ENCODE measurements at places on chromosomes 13 and 19. TPM values are rescaled to one million over a fixed set of nuclear protein-coding genes. Genes with fewer than 3 reads are reported as not detected.

DNA sequence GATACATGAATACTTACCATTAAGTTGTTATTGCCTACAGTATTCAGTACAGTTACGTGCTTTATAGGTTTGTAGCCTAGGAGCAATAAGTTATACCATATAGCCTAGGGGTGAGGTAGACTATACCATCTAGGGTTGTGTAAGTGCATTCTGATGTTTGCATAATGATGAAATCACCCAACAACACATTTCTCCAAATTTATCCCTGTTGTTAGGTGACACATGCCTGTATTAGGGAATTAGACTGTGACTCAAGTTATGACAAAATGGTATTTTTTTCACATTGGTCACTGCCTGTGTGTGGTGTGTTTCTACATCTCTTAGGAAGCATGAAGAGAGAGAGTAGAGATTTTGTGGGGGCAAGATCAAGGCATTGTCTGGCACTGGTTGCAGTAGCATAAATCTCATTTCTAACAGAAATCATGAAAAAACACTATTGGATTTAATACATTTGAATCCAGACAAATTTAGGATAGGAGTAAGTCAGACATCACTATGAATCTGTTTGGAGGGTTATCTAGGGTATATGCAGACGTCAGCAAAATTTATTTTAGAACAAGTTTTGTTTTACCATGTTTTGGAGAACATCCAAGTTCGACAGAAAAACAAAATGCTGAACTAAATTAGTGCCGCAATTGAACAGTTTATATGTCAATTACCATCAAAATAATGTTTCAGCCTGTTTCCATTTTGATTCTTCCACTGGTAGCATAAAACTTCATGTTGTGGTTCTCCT lies 332.1 kb downstream of the LMO7 start:
- DNase-seq: no peak

Gene CC2D1A
- 25.9 TPM for total RNA-seq

DNA sequence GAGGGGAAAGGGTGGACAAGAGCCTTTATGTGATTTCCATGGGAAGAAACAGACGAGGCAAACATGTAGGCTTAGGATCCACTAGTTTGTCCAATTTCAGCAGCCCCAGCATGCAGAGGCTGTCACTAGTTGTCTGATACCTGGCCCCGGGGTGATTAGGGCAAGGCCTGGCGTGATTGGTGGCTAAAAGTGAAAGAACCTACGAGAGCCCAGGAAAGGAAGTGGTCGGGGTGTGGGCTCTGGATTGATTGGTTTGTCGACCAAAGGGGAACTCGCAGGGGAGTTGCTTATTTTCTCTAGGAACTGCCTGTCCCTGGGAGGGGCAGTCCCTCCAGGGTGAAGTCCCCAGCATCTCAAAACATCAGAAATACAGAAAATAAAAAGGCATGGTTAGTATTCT lies 64.2 kb upstream of the UQCRFS1 start:
- DNase-seq: peak; percentile 28

Gene MCF2L
- 7.5 TPM for total RNA-seq

- DNase-seq: no peak
These were observed 33.9 kb upstream of the SEMA6B start for GRCh38 chr19:4593409-4593851.

DNA sequence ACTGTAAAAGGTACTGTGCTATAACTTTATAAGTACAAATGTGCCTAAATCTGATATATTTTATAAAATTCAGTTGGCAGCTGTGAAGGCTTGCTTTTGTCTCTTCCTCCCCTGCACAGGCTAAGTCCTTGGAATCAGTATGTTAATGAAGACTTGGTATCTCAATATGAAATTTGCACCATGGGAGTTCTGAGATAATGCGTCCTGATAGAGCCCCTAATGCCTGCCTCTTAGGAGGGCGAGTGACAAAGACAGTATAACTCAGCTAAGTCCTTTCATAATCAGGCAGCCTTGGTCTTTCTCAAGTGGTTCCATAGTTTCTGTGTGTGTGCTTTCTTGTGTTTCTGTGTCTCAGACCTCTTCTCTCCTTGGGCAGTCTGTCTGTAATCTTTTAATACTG lies 14.7 kb downstream of the LRCH1 start:
- DNase-seq: no peak

GRCh38 chr13:49314344-49314882 lies 66.7 kb downstream of the CDADC1 start:
- DNase-seq: no peak

DNA sequence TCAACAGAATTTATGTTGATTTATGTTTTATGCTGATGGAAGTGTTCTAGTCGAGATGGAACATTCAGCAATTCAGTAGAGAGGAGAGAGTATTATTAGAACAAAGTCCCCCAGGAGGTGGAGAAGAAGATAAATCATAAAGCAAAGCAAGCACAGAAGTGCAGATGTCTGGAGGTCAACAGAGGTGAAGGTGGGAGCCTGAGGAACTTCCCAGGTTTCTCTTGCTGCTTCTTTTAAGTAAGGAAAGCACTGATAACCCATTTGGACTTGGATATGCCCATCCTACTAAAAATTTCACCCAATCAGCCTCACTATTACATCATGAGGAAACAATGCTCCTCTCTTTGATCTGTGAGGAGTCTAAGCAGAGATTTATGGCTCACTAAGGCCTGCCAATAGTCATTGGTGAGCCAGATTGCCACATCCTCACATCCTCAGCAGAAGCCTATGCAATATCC lies 98.8 kb downstream of the EPSTI1 start:
- no peak for DNase-seq

GRCh38 chr13:111210544-111211469 lies 95.7 kb downstream of the ARHGEF7 start:
- DNase-seq: no peak

Gene PRTN3
- total RNA-seq: not detected
